ENCODE measurements at places on chromosomes 7 and 10.

GRCh38 chr7:154255324-154255723, 203.1 kb downstream of the DPP6 start:
- DNase-seq: no peak

DNA sequence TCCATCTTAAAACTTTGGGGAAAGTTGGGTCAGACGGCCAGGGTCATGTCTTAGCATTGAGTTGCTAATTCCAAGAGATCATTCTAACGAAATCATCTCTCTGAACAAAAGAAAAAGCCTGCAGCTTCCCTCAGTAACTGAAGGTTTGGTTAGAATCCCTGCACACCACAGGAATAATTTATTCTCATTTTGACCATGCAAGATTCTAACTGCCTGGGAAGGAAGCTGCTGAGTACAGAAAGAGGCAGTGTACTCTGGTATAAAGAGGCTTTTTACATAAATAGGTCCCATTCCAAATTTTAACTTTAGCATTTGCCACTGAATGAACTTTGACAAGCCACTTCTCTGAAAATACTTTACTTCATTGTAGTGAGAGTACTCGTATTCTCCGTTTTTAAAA, 76.9 kb upstream of the RSBN1L start:
- DNase-seq: no peak

GRCh38 chr7:30877015-30877769, 34.5 kb upstream of the AQP1 start:
- no peak for DNase-seq

GRCh38 chr7:64874114-64874513, 29.0 kb upstream of the ZNF273 start:
- DNase-seq: no peak

DNA sequence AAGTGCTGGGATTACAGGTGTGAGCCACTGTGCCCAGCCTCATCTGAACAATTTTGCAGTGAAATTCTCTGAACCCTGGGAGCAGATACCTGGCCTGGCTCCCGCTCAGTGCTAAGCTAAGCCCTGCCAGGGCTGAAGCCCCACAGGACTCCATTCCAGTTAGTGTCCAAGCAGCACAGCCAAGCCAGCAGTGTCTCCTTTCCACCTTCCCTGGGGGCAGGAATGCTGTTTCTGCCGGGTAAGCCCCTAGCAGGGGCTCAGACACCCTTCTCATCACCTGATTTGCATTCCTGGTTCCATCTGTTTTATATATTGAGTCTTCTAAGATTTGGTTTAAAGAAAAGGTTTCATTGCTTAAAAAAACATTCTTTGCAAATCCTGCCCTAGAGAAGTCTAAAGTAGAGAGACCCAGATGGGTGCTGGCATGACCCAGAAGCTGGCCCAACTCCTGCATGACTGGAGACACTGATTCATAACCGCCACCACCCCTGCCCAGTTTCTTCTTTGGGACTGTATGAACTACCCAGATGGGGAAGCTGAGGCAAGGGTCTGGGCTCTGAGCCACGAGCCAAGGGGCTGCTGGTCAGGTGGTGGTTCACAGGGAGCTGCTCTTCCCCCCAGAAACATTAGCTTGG, 14.0 kb downstream of the SLC13A4 start:
- no peak for DNase-seq

DNA sequence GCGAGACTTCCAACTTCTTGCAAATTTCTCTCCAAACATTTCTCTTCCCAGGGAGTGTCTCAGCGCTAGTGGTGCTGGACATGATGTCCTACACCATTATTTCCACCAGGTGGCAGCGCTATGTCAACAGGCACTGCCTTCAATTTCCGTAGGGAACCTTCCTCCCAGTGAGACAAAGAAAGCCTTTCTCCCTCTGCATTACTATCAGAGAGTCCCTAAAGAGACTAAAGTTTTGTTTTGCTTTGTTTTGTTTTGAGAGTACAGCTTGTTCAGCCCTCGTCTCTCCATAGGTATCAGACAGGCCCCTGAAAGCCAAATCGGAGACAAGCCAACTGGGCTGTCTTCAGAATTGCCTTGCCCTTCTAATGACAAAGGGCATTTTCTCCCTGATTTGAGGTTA, 44.2 kb upstream of the GGCT start:
- DNase-seq: no peak

- DNase-seq: no peak
Observed at GRCh38 chr10:59553162-59553900, 156.3 kb downstream of the SLC16A9 start.

GRCh38 chr7:71184136-71184535, 52.2 kb downstream of the GALNT17 start:
- DNase-seq: no peak

DNA sequence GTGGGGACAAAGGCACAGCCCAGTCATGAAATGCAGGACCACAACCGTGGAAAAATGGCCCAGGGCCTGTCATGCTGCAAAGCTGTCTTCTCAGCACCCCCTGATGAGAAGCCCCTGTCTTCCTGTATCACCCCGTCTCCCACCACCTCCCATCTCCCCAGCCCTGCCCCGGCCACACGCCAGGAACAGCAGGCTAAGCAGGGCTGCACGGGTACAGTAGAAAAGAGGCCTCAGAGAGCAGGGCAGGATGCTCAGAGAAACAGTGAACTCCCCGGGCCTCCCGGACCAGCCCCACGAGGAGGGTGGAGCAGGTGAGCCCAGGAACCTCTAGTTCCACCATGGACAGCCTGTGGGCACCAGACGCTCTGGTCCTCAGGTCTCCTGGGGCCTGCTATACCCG, 77.7 kb downstream of the FAM53B start:
- DNase-seq: no peak

- no peak for DNase-seq
Observed at GRCh38 chr10:24680647-24681524, 42.8 kb downstream of the ARHGAP21 start.

DNA sequence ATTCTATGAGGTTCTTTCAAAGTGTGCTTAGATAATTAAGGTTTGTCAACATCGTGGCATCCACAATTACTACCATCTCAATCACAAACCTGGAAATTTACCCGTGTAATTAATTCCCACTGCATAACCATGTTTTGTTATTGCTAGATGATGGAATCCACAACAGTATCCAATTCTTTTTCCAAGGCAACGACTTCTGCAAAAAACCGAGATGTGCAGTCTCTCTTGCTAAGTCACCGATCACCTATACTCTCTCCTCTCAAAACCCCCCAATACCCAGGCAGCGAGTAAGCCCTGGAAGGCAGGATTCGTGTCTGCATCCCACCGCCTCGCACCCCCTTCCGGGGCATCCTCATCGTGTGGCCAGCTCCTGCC, 678 bp upstream of the EIF4H start:
- no peak for DNase-seq

DNA sequence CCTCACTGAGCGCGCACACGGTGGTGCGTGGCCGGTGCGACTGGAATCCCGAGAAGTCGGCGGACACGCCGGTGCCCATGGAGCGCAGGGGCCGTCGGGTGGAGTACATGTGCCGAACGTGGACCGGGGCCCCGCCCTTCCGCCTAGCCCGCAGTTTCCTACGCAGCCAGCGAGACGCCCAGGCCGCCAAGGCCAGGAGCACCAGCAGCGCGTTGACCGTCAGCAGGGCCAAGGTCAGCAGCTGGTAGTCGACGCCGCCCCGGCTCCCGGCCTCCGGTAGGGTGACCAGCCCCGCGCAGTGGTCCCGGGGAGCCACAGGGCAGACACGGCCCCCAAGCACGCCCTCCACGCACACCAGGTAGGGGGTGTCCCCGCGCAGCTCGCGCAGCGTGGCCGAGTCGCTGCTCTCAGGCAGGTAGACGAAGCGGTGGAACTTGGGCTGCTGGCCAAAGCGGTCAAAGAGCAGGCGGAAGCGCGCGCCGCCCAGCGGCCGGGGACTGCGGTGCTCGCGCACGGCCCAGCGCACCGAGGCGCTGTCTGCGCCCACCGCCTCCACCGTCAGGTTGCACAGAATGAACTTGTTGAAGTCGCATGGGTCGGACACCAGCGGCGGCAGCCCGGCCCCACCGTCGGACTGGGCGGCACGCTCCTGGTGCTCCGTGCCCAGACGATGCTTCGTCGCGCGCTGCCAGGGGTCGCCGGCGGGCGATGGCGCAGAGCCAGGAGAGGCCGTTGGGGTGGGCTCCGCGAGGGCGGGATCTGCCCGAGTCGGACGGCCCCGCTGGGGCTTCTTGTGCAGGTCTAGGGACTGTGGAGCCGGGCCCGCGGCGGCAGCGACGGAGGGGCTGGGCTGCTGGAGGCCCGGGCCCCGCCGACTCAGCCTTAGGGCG, 2.2 kb downstream of the TRIL start:
- no peak for DNase-seq

DNA sequence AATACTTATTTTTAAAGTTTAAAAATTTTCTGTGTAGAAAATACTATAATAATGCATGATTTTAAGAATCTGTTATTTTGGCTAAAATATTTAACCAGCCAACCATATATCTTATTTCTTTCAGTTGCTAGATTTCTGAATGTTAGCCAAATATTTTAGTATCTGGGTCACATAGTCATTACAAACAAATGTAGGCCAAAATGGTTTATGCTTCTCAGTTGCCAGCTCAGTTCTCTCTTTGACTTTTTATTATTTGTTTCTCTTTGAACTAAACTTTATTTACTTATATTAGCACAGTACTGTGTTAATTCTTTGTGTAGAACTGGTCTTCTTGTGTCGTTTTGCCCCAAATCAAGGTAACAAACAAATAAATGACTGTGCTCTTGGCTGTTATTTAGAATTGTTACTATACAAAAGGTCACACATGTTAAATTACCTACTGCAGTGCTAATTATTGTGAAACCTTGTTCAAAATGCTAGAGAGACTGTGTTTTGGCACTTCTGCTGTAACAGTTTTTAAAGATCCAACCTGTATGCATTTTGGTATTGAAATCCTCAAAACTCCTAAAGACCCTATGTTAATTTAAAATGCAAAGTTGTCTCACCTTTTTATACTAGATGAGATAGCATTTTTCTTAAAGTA, 39.8 kb downstream of the ZEB1 start:
- no peak for DNase-seq

- no peak for DNase-seq
Observed at GRCh38 chr10:94282369-94282768, 80.4 kb downstream of the NOC3L start.

DNA sequence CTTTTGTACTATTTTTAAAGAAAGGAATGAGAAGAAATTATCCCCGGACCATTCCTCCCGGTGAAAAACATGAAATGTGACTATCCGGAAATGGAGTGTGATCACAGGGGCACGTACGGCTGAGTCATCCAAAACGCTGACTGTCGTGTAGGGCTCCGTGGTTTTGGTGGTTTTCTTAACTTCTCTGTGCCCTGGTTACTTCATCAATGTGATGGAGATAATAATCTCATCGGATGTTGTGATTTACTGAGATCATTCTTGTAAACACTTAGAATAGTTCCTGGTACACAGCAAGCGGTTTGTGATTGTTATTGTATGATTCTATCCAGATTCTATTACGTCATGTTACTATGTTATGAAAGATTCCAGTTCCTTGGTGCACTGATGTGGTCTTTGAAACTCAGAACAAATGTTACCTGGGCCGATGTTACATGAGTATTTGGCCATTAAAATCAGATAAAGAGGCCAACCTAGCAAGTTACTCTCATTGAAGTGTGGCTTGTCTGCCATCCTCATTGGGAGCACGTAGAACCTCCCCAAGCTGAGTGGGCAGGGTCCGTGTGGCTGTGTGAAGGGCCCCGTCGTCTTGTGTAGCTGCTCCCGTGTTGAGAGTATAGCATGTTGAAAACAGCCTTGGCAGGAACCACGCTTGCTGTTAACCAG, 99.5 kb downstream of the CAMK1D start:
- peak; percentile 18 for DNase-seq

- no peak for DNase-seq
Observed at GRCh38 chr7:88331322-88331721, 24.6 kb upstream of the STEAP4 start.

GRCh38 chr10:127276794-127277462, 80.5 kb upstream of the INSYN2A start:
- DNase-seq: no peak

- DNase-seq: no peak
Observed at GRCh38 chr10:49474901-49475300, 64.0 kb downstream of the ERCC6 start.

- no peak for DNase-seq
Observed at GRCh38 chr7:36287371-36288241, 102.1 kb upstream of the ANLN start.

DNA sequence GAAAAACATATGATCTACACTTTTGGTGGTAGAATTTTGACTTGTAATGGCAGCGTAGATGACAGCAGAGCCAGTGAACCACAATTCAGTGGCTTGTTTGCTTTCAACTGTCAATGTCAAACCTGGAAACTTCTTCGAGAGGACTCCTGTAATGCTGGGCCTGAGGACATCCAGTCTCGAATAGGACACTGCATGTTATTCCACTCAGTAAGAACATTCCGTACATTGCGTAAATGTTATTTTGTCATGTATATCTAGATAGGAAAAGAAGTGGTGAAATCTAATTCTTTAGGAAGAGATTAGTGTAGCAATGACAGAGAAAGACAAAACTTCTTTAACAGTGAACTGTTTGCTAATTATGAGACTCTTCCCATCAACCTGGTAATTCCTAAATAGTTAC, 112.9 kb downstream of the PODXL start:
- DNase-seq: no peak

GRCh38 chr7:74061840-74062539, 21.6 kb upstream of the LIMK1 start:
- DNase-seq: peak; percentile 38

- no peak for DNase-seq
Observed at GRCh38 chr7:149001427-149002068, 26.8 kb downstream of the PDIA4 start.

DNA sequence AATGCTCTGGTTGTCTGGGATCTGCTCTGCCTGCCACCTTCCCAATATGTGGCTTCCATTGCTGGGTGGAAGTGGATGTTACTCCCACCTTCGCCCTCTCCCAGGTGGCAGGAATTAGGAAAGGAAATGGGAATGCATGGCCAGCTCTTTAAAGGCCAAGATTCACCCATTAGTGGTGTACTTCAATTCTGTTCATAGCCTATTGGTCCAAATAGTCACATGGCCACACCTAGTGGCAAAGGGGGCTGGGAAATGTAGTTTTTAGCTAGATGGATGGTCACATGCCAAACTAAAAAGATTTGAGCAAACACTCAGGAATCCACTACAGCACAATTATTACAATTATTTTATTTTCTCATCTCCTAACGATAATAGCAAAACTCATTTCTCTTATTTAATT, 135.1 kb downstream of the NPY start:
- DNase-seq: no peak

GRCh38 chr7:15753887-15754579, 67.5 kb upstream of the MEOX2 start:
- no peak for DNase-seq

DNA sequence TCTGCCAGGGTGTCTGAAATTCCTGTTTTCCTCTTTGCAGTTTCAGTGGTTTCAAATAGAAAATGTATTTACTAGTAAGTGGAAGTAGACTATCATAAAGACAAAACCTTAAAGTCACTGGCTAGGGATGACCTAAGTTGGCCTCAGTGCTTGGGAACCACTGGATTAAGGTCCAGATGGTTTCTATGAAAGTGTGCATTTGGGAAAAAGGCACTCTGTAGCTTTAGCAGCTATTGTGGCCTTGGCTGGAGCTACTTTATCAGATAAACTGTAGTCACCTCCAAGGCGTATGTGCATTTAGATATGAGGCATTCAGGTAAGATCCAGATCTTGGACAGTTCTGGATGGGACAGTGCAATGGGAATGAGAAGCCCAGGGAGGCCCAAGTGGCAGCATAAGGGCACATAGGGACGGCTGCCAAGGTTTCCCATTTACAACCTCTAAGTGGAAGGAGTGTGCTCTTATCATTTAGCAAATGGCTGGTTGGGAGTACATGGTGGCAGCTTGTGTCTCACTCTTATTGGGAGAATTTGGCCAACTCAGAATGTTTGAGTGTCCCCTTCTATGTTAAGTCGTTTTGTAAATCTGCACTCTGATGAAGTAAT, 185.6 kb downstream of the LRMDA start:
- no peak for DNase-seq

- no peak for DNase-seq
Observed at GRCh38 chr7:111732923-111733322, 170.6 kb upstream of the IMMP2L start.

Data from stimulated activated CD8-positive, alpha-beta memory T cell treated with anti-CD3 and anti-CD28 coated beads, Interleukin-4, amount 100 ng/mL, for 1 hour (primary cell).